ENCODE measurements at places on chromosomes 7 and 10.

DNA sequence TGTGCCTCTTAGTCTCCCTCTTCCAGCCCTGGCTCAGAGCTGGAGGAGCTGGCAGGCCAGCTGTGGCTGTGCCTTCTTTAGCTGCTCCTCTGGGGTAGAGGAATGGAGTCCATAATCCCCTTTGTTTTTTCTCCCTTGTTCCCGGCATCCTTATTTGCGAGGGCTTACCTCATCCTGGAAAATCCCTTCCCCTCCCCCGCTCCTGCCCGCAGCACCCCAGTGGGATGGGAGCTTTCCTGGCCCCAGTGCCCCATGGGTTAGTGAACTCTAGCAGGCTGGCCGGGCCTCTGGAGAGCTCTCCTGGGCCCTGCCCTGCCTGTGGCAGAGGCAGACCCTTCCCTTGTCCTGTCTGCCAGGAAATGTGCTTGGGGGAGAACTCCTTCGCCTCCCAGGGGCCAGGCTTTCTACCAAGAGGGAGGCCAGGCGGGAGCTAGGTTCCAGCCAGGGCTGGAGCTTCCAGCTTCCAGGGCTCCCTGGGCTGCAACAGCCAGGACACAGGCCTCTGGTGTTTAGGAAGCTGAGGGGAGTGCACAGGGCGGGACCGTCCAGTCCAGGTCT lies 16.5 kb upstream of the TRIM8 start:
- DNase-seq, result no peak

GRCh38 chr10:81179324-81179723 lies 641.6 kb downstream of the SH2D4B start:
- DNase-seq, result no peak

DNA sequence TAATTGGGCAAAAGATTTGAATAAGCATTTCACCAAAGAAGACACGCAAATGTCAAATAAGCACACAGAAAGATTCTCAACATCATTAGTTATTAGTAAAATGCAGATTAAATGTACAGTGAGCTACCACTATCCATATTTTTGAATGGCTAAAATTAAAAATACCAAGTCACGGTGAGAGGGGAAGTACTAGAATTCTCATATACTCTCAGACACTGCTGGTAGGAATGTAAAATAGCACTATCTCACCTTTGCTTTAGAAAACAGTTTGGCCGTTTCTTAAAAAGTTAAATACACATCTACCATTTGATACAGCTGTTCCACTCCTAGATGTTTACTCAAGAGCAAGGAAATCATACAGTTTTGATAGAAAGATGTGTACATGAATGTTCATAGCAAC lies 115.8 kb upstream of the CELF2 start:
- no peak for DNase-seq

- DNase-seq, result no peak
These were observed 204.9 kb upstream of the PTER start for GRCh38 chr10:16231734-16232435.

DNA sequence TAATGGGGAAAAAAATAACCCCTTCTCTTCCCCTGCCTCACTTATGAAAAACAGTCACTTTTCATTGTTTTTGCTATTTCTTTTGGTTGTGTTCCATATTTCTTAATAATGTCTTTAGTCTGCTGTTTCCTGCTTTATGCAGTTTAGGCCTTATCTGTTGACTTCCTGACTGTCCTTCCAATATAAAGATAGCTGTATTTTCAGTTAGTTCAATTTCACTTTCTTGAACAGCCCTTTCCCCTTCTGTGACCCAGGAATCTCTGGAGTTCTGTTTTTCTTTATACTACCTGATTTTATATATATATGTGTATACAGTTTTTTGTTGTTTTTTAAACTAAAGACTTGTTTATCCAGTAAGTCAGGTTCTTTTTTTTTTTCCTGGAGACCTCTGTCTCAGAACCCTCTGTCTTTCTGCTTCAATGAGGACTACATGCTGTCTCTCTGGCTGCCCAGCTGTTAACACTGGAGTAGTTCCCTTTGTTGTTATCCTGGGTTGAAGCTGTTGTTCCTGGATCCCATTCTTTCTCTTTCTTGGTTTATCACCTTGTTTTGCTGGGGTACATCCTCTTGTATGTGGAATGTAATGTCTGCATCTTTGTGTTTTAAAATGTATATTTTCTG lies 87.2 kb downstream of the GSDME start:
- DNase-seq, result no peak

DNA sequence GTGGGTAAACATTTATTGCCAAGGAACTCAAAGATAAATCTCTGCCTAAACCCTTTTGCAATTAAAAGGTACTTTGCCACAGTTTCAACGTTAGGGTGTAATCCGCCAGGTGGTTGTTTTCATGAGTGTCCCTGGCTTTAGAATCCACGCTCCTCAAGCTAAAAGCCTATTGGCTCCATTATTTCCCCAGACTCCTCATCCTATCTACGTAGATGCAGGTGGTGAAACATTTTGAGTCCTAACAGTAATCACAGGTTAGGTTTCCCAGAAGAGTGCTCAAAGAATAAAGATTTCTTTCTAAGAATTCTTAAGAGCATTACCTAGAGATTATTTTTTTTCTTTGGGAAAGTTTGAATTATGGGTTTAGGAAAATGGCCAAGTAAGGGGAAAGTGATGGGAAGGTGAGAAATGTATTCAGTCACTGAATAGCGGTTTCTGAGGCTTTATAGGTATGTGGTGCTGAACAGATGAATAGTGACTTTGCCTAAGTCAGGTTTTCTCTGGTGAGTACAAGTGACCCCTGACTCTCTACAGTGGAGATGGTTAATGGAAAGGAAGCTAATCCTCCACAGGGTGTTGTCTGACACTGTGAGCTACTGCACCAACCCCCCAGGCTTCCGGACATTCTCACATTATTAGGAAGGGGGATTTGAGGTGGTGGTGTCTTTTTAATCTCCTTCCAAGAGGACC lies 60.2 kb downstream of the NRP1 start:
- DNase-seq, result no peak

DNA sequence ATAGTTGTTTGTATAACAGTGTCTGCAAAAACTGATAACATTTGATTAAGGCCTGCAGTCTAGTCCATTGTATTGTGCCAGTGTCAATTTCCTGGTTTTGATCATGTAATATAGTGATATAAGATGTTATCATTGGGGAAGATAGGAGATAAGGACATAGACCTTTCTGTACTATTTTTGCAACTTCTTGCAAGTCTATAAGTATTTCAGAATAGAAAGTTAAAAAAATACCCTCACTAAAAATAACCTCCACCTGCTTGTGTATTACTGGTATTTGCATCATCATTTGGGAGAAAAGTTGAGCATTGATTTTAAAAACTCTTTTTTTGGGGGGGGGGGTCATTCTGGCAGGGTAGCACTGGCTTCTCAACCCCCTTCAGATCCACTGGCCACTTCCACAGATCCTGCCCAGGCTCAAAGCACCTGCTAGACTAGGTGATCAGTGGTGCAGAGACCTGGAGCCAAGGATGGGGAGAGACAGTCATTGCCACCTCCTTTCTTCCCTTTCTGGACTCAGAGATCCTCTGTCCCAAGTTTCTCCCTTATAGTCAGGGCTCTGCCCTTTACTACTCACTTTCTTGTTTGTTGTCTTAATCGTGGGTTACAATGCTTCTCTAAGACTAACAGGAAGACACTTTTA lies 103.0 kb downstream of the RBM20 start:
- DNase-seq, result no peak

GRCh38 chr10:6333086-6333485 lies 130.4 kb downstream of the PFKFB3 start:
- no peak for DNase-seq

- no peak for DNase-seq
These were observed 939.6 kb downstream of the NRG3 start for GRCh38 chr10:82814635-82815034.

DNA sequence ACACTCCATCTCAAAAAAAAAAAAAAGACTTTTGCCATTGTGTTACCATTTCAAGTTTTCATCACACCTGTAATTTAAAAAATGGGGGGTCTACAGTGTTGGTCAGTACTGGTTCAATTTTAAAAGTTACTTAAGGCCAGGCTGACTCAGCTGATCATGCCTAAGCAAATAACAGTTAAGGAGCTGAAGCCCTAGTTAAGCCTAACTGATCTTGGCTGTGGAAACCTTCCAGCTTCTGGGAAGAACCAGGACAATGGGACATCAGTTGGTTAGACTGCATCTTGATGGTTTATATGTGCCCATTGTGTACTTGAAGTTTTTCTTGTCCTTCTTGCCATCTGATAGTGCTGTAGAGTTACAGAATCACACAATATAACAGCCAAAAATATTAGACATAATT lies 26.7 kb downstream of the VCL start:
- no peak for DNase-seq

DNA sequence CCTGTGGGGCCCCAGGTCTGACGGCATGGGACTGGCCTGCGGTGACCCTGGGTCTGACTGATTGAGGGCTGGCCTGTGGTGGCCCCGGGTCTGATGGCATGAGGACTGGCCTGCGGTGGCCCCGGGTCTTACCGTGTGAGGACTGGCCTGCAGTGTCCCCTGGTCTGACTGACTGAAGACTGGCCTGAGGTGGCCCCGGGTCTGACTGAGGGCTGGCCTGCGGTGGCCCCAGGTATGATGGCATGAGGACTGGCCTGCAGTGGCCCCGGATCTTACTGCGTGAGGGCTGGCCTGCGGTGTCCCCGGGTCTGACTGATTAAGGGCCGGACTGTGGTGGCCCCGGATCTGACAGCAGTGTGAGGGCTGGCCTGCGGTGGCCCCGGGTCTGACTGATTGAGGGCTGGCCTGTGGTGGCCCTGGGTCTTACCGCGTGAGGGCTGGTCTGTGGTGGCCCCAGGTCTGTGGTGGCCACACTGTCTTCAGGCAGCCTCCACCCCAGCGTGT lies 10.9 kb downstream of the JAKMIP3 start:
- no peak for DNase-seq

DNA sequence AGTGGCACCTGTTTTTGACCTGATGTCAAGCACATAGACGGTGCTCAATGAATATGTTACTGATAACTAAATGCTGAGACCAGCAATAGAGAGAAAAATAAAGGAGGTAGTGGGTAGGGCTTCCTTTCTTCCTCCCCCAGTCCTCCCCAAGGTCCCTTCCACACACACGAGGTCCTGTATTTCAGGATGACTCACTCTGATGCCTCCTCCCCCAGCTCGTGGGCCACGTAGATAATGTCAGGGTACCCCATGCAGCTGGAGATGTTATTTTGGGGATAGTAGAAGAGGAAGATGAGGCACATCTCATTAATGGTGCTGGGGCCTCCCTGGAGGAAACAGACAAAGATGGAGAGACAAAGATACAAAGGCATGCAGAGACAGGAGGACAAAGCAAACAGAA lies 17.3 kb downstream of the PRSS58 start:
- no peak for DNase-seq

GRCh38 chr10:88881922-88882645 lies 2.0 kb downstream of the STAMBPL1 start:
- no peak for DNase-seq

DNA sequence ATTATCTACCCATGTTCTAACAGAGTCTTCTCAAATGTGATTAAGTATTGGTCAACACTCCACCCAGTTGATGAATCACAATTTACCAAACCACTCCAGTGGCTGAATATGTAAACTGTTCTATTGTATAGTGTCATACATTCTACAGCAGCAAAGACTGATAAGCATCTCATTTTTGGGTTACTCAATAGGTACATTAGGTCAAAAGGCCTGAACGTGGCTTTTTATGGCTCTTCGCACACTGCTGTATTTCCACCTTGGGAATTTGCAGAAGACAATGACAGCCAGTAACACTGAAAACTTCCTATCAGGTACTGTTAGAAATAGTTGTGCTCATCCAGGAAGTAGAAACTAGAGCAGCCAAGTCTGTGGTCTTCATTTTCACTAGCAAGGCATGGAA lies 166.9 kb downstream of the GLI3 start:
- no peak for DNase-seq

DNA sequence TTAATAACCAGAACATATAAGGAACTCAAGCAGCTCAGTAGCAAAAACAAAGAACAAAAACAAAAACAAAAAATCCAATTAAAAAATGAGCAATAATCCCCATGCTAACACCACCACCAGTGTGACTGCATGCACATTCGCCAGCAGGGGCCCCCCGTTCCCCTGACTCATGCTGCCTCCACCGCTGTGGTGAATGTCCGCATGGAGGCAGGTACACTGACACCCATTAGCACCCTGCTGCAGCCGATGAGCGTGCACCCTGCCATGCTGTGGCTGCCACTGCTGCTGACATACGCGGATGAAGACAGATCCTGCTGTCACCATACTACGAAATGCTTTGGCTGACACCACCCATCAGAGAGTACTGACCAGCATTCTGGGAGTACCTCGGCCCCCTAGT lies 321.6 kb upstream of the LRRTM3 start:
- no peak for DNase-seq

GRCh38 chr7:112806156-112806555 lies 16.0 kb upstream of the TMEM168 start:
- DNase-seq, result no peak

- DNase-seq, result no peak
These were observed 159.1 kb downstream of the TMEM26 start for GRCh38 chr10:61294131-61294530.

DNA sequence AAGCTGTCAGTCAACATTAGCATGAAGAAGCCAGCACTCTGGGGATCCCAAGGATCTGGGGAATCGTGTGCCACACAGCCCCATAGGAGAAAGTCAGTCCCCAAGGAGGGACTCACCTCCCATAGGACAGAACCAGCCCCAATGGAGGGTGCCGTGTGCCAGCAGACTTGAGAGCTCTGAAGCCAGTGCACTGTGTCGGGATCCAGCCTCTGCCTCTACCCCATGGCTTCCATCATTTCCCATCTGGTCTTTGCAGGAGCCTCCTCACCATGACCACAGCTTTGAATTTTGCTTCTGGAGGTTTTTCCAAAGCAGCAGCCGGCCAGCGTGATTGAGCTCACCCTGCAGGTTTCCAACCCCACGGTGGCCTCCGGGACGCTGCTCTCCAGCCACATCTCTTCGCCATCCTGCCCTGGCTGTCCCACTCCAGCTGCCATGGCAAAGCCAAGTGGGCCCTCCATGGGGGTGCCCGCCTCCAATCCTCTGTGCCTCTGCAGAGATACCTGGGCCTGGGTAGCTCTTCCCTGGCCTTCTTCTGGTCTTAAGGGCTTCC lies 171.8 kb upstream of the SHH start:
- DNase-seq, result no peak

- DNase-seq, result no peak
These were observed 19.8 kb downstream of the PMPCB start for GRCh38 chr7:103317009-103317408.

DNA sequence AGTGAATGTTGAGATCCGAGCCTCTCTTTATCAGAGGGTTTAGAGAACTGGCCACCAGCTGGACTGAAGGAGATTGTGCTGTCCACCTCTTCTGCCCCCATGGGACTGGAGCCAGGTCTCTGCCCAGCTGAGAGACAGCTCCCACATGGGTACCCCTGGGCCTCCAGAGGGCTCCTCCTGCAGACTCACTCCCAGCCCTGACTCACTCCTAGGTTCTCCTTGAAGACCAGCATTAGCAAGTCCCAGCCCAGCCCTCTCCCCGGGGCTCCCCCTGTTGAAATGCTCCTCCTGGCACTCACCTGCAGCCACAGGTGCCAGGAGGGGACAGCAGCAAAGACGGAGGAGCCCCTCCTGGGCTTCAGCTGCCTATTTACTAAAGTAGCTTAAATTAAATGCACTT lies 126.9 kb downstream of the CXCL12 start:
- no peak for DNase-seq
